Stimulated activated CD4-positive, alpha-beta T cell treated with anti-CD3 and anti-CD28 coated beads, Interleukin-12 subunit alpha, Interleukin-12 subunit beta, amount 100 ng/mL, for 48 hours (primary cell): ENCODE measurements at places on chromosomes 7 and 10.

DNA sequence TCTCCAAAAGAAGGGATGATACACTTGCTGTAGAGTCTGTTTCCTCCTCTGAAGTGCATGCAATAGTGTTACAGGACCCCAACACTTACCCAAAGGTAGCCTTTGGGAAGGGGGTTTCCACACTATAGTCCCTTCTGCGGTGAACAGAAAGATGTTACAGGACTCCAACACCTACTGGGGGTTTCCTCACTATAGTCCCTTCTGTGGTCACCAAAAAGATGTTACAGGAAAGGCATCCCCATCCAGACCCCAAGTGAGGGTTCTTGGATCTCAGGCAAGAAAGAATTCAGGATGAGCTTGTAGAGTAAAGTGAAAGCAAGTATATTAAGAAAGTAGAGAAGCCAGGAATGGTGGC is 69.2 kb upstream of the PIK3CG start:
- DNase-seq, result no peak

- no peak for DNase-seq
Measured at GRCh38 chr10:96345222-96345621, 13.6 kb downstream of the OPALIN start.

- DNase-seq, result no peak
Measured at GRCh38 chr10:103614306-103615158, 121.0 kb downstream of the NEURL1 start.

- no peak for DNase-seq
Measured at GRCh38 chr7:98162758-98163157, 48.5 kb upstream of the BHLHA15 start.

DNA sequence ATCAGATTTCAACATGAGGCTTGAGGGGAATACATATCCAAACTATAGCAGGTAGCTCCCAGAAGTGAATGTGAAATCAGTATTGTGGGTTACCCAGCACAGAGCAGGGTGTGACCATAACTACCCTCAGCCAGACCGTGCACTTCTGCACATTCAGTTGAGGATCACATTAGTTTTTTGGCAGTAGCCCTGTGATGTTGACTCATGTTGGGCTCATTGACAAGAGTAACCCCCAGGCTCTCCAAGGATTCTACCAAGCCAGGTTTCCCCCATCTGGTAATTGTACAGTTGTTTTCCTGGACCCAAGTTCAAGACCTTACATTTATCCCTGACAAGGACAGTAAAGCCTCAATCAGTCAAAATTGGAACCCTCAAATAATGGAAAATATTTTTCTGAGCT is 11.7 kb upstream of the CPA4 start:
- DNase-seq, result no peak

GRCh38 chr7:117489911-117490310 is 10.1 kb downstream of the CFTR start:
- DNase-seq, result no peak

DNA sequence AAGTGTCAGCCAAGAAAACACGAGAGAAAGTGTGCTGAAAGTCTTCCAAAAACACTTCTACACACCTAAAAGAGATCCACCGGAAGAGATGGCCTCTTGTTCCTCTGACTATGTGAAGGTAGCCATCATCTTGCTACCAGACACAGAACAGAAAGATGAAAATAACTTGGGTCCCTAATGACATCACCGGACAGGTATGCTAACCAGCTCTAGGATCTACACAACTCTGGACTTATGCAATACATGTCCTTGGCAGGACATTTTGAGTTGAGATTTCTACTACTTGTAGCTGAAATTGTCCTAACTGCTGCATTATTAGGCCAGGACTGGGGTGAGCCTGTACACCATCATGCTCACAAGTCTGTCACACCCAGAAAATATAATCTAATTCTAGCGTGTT is 358.7 kb downstream of the ELMO1 start:
- no peak for DNase-seq

DNA sequence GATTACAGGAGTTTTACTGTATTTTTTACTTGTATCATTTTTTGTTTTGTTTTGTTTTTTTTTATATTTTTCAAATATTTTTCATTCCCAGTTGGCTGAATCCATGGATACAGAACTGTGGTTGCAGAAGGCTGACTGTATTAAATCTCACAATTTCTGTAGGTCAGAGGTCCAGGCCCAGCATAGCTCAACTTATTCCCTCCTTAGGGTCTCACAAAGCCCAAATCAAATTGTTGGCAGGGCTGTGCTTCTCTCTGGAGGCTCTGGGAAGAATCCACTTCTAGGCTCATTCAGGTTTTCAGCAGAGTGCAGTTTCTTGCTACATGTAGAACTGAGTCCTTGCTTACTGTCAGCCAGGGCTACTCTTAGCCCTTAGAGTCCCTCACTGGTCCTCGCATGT is 22.6 kb downstream of the TSPAN14 start:
- no peak for DNase-seq

- DNase-seq, result no peak
Measured at GRCh38 chr7:38565289-38565688, 65.9 kb downstream of the AMPH start.

DNA sequence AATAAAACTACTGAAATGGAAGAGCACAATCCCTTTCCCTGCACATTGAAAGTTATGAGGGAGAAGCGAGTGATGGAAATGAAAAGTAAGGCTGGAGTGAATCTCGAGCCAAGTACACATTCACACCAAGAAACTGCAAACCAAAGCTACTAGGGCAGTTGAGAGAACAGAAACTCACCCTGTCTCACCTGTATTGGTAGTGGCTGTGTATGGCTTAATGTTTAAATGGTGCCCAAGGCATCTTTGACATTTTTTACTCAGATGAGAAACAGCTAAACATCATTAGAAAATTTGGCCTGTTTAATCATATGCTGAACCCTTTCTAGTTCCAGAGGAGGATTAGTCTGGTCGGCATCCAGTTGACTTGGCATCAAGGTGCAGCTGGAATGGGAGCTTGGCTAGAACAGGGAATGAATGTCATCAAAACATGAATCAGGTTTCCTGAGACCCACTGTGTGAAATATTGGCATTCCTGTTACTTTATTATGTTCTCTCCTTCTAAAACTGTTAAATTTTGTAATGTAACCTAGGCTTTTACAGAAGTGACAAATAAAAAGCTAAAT is 840.8 kb downstream of the GRM8 start:
- DNase-seq, result no peak

- no peak for DNase-seq
Measured at GRCh38 chr7:45973725-45974532, 52.9 kb upstream of the IGFBP3 start.

GRCh38 chr7:1085266-1085665 is 2.6 kb upstream of the GPER1 start:
- DNase-seq, result no peak

DNA sequence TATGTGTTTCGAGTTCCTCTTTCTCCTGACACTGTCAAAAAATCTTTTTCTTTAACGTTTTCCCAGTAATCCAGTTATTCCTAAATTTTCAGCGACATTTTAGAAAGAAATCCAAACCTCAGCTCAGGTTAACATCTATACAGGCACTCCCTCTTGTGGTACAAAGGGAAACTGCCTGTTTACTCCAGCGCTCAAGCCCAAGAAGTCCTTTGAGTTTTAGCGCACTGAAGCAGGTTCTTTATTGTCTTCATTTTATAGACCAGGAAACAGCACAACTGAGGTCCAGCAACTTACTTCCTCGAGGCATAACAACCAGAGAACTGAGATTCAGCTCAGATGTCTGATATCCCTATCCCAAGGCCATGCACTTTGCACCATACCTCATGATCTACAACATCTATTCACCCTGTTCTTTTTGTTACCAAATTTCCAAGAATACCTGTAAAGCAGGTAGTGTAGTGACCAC is 287.2 kb upstream of the MKLN1 start:
- DNase-seq, result no peak

DNA sequence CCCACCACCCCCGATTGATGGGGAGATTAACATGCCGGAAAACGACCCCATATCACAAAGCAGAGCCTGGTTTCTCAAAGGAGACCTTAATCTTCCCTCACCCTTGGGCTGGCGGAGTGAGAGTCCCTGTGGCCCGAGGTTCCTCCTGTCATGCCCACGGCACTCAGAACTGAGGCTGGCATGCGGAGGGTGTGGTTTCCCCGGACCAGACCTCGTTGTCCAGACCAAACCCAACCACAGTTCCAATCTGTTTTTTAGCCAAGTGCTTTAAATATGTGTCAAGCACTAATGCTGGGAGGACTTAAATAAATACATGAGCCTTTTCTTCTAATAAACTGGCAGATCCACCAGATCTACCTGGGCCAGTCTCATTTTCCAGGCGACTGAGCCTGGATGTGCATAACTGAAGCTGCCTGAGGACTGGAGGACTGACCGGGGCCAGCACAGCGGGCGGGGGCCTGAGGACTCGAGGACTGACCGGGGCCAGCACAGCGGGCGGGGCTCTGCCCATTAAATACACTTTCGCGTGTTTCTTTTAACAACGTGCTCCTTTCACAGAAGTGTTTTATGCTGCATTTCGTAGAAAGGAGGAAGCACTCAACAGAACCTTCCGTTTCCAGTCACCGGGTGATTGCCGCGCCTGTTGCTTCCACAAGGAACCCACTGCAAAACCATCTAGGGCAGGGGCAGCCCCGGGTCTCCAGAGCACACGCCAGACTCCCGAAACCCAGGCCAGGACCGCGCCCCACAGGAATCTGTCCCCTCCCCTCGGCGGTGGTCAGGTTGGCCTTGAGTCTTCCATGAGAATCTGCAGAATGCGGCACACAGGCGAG is 334.6 kb downstream of the PTPRN2 start:
- DNase-seq, result no peak

- DNase-seq, result no peak
Measured at GRCh38 chr10:81838950-81839349, 36.0 kb upstream of the NRG3 start.

DNA sequence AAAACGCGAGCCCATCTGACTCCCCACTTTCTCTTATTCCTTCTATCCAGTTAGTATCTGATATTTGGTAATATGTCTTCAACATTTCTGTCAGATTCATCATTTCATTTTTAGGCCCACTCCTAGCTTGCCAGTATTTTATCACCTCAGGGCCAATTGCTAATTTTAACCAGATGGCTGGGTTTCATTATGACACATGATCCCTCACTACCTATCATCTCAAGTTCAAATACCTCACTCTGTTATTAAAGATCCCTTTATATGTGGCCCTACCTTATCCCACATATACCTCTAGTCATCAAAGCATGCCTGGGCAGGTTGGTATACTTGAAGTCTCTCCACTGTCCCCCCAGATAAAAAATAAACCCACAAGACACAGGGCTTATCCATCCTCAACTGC is 104.9 kb downstream of the RNLS start:
- DNase-seq, result no peak

DNA sequence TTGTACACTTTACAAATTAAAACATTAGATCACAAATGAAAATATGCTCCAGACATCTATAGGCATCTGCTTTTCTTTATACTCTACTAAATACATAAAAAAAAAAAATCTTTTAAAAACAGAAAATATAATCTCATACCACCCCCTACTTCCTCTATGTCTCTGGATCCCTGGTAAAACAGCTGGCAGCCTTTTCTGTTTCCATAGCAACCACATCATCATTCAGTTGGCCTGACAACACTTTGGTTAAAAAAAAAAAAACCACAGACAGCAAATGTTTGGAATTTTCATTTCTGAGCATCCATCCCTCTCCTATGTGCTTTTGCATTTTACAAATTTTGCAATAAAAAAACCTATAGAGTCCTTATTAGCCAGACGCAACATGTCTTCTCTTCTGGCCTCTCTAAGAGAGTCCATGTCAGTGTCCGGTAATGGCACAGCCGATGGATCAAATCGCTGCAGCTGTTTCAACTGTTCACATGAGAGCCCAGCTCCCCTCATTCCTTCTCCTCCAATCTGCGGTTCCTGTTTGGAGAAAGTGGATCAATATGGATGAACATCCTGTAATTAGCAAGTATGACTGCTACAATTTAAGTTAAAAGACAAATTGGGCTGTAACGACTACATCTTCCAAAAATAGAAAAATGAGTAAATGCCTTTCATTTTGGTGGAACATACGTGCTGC is 105.6 kb downstream of the NSUN6 start:
- DNase-seq, result no peak

- DNase-seq, result no peak
Measured at GRCh38 chr10:19824381-19825342, 8.4 kb downstream of the PLXDC2 start.

- DNase-seq, result no peak
Measured at GRCh38 chr10:2754943-2755342, 312.4 kb upstream of the PFKP start.

GRCh38 chr10:114392112-114392835 is 12.0 kb downstream of the AFAP1L2 start:
- no peak for DNase-seq

- DNase-seq, result no peak
Measured at GRCh38 chr10:53570221-53570620, 797.6 kb upstream of the MBL2 start.

DNA sequence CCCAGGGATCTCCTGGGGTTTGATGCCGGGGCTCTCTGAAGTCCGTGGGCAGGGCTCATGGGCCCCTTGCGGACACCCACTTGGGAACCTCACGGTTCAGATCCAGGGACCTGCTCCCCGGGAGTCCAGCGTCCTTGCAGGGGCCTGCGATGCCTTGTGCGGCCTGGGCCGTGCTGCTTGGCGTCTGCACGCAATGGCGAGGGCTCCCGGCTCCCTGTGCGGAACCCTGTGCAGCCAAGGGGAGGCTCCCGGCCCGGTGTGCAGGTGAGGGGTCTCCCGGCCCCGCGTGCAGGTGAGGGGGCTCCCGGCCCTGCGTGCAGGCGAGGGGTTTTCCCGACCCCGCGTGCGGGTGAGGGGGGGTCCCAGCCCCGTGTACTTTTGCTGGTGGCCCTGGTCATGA is 146.7 kb downstream of the DNAJB6 start:
- no peak for DNase-seq

DNA sequence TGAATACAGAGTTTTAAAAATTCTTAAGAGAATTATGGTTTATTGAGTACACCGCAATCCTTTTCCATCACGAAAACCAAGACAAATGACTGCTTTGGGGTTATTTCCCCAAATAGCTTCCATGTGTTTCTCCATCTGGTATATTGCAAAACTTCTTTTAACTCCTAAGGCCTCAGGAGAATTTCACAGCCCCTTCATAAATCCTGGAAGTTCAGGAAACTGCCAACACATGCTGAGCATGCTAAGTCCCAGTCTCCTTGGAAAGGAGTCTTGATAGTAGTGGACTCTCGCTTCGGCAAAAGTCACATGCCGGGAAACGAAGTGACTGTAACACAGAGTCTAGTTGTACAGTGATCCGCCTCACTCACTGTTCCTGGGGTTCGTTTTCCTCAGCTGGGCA is 88.1 kb upstream of the RSU1 start:
- no peak for DNase-seq

GRCh38 chr10:110706690-110707098 is 62.6 kb downstream of the RBM20 start:
- no peak for DNase-seq

GRCh38 chr7:31663072-31663471 is 23.9 kb upstream of the PPP1R17 start:
- DNase-seq, result no peak
